Myometrial cell (primary cell): ENCODE measurements at places on chromosomes 12 and 14. TPM values are rescaled to one million over a fixed set of nuclear protein-coding genes. Genes with fewer than 3 reads are reported as not detected.

The SLC25A21 gene
- 1.2 and 2.0 TPM in 2 replicates for total RNA-seq

The PTCSC3 gene
- total RNA-seq: not detected in 2 replicates

The CHGA gene
- not detected in 2 replicates for total RNA-seq

The OAS1 gene
- 0.18 TPM in 1 of 2 replicates, not detected in the other for total RNA-seq

The HVCN1 gene
- 13.3 and 21.3 TPM in 2 replicates for total RNA-seq

The TC2N gene
- total RNA-seq: 0.29 and 0.53 TPM in 2 replicates

The STAC3 gene
- total RNA-seq: 0.18 TPM in 1 of 2 replicates, not detected in the other

The KRT1 gene
- not detected in 2 replicates for total RNA-seq

The TCL1A gene
- total RNA-seq: not detected in 2 replicates

The COL2A1 gene
- total RNA-seq: not detected in 2 replicates
